Glomerular endothelial cell (primary cell): ENCODE measurements at places on chromosomes 4 and X. TPM values are rescaled to one million over a fixed set of nuclear protein-coding genes. Genes with fewer than 3 reads are reported as not detected.

- DNase-seq: no peak
These were observed 1.2 kb downstream of the CPEB2 start for GRCh38 chr4:15003401-15003890.

- DNase-seq: no peak
These were observed 1.3 kb upstream of the PCDH7 start for GRCh38 chr4:30718641-30719453.

The GABRE gene
- total RNA-seq: 3.0 and 20.7 TPM in 2 replicates

DNA sequence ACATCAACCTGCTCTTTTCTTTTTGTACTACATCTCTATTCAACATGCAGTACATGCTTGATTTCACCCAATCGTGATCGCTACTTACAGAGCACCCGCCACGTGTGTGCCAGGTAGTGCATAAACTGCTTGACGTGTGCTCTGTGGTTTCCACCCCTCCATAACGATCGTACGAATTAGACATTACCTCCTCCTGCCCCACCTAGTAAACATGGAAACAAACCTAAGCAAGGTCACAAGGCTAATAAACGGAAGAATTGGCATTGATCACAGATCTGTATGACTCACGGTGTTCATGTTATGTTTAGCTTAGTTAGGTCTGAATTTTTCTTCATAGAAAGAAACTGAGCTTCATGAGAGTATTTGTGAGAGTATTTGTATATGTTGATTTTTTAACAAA is 64.1 kb downstream of the STX18 start:
- no peak for DNase-seq

- DNase-seq: no peak
These were observed 8.7 kb downstream of the PDGFRA start for GRCh38 chr4:54237770-54238169.
